SJCRH30 (cell line): ENCODE measurements at places on chromosomes 7 and 10.

- DNase-seq, result peak; percentile 15
These were observed 103.2 kb upstream of the WAC start for GRCh38 chr10:28429573-28430216.

- no peak for DNase-seq
These were observed 1083.3 kb downstream of the NXPH1 start for GRCh38 chr7:9516662-9517061.

DNA sequence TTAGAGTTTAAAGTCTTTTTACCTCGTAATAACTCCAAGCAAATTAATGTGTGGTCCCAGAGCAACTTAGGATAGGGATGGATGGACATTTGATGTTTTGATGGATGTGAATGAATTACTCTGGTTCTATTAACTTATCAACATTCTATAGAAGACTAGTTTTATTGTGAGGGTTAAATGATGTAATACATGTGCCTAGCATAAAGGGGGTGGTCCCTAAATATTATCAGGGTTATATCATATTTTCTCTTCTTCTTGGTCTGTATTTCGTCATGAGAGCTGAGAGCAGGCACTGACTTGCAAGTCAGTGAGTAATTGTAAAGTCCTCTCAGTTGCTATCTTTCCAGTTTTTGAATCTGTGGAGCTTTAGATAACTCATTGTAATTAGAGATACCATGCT lies 219.3 kb downstream of the GATA3 start:
- no peak for DNase-seq

- DNase-seq, result no peak
These were observed 673.4 kb downstream of the AUTS2 start for GRCh38 chr7:70271617-70272081.

DNA sequence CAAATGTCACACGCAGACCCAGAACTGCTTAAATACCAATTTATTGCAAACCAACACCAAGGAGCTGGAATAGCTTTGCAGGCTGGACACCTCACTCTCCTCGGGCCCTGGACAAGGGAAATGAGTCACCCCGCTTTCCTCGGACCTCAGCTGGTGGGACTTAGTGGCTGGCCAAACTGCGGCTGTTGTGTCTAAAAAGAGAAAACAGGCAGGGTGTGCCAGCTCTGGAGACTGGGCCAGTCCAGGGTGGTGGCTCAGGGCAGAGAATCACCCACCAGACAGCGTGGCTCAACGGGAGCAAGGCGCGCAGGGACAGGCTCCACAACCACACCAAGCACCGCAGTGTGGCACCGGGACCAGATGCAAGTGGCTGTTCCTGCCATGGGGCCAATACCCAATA lies 58.2 kb upstream of the CAMK2B start:
- no peak for DNase-seq

DNA sequence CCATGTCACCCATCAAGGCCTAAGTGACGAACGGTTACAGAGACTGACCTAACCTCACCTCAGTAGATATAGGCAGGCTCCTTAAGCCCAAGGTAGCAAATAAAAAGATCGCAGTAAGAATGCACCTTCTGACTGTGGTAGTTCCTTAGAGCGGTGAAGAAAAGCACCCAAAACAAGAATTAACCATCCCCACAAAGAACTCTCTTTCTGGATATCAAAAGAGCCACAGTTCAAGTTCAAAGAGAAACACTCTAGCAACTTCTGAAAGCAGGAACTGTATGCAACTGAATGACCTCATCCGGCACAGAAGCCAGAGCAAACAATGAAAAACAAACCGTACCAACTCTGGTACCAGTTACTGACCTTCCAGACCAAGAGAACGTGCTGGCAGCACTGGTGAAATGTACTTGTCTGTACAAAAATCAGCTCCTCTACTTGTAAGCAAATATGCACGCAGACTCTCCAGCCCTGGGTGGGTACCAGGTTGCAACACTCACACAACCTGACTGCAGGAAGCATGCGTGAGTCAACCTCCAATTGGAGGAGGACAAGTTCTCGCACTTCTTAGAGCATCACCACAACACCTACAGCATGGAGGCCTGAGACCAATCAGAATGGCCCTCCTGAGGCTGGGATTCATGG lies 202.7 kb downstream of the FAM107B start:
- DNase-seq, result no peak

- peak; percentile 85 for DNase-seq
These were observed 300.4 kb upstream of the NFE2L3 start for GRCh38 chr7:25851332-25852210.

- no peak for DNase-seq
These were observed 23.3 kb downstream of the PLCE1 start for GRCh38 chr10:94016727-94017714.
